Activated T-helper 1 cell treated with anti-CD3 and anti-CD28 coated beads, Interleukin-2, amount 50 U/mL, for 16 hours (primary cell): ENCODE measurements at places on chromosomes 1 and 21.

DNA sequence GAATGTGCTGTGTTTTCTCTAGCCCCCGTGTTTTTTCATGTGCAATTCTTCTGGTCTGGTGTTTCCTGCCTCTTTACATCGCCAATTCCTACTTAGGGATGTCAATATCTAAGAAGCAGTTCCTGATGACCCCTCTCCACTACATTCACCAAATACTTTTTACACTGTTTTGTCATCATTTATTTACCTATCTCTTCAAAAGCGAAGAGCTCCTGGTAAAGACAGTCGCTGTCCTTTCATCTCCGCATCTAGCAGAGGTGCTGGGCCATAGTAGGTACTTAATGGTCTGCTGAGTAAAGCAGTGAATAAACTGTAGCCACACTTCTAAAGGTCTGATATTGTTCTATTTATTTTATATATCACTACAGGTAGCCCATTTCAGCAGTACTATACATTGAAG lies 43.0 kb downstream of the LYST start:
- no peak for DNase-seq

- DNase-seq, result no peak
Measured at GRCh38 chr1:179706339-179706941, 36.7 kb upstream of the FAM163A start.

DNA sequence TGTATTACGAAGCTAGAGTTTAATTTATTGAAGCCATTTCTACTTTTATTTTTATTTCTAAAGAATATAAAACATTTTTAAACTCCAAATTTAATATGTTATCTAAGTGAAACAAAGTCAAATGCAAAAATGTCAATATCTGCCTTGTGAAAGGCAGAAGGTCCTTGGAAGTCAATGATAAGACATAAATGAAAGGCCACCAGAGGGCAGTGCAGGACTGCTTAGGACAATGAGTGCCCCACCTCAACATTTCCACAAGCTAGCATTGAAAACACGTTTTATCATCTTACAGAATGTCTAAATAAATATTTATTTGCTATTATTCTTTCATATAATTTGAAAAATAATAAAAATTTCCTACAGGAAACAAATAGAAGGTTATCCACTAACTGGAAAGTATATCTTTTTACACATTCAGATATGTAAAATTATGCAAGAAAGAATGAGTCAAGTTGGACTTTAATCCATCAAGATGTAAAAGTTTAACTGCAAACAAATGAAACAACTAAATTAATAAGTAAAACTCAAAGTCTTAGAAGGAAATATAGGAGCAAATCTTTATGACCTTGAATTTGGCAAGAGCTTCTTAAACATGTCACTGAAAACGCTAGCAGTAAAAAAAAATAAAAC lies 140.1 kb upstream of the FMN2 start:
- DNase-seq, result no peak

- no peak for DNase-seq
Measured at GRCh38 chr1:212690816-212691403, 8.7 kb downstream of the BATF3 start.

- DNase-seq, result no peak
Measured at GRCh38 chr1:86645851-86646250, 58.5 kb upstream of the SH3GLB1 start.

DNA sequence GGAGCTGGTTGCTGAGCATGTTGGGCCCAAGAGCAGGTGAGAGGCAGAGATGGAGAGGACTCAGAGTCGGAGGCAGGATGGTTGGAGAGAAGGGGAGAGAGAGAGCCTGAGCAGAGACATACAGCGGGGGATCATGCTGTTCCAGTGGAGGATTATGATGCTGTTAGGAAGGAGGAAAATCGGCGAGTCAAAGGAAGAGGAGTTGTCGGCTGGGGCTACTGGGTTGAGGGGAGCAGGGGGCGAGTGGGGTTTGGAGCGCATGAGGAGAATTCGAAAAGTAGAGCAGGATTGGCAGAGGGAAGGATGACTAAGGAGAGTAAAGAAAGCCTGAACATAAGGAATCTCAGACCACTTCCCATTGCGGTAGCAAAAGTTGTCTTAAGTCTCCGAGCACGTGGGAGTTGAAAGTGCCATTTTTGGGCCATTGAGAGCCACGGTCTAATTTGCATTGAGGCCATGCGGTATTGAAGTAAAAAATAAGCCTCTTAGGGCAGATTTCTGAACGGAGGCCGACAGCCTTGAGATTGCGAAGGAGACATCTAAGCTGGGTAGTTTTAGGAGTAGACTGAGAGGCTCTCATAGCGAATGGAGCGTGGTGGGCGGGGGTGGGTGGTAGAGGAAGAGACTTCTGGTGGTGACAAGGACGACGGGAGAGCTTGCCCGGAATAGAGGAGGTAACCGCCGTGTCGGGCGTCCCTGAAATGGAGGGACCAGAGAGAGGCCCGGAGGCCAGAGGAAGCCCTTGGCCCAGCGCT lies 140.4 kb upstream of the ETV3 start:
- no peak for DNase-seq

- peak; percentile 34 for DNase-seq
Measured at GRCh38 chr1:154479764-154480421, 22.1 kb upstream of the TDRD10 start.

DNA sequence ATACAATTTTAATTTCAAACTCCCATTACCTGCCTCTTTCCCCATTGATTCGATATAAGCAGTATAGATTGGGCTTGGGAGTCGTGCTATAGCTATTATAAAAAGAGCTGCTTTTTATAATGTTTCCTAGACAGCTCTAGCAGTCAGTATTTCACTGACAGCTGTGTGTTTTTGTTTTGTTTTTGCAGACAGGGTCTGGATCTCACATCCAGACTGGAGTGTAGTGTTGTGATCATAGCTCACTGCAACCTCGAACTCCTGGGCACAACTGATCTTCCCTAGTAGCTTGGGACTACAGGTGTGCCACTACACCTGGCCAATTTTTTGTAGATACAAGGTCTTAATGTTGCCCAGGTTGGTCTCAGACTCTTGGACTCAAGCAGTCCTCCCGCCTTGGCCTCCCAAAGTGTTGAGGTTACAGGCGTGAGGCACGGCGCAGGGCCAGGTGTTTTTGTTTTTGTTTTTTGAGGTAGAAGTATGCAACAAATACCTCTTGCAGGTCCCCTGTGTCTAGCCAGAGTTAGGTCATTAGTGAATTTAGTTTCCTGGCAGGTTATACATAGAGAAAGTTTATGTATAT lies 1.7 kb downstream of the NASP start:
- no peak for DNase-seq

- DNase-seq, result no peak
Measured at GRCh38 chr1:112462953-112463279, 45.8 kb upstream of the WNT2B start.

GRCh38 chr1:221527302-221527701 lies 214.6 kb downstream of the DUSP10 start:
- DNase-seq, result no peak

GRCh38 chr1:204127597-204128242 lies 24.1 kb downstream of the ETNK2 start:
- DNase-seq, result no peak

DNA sequence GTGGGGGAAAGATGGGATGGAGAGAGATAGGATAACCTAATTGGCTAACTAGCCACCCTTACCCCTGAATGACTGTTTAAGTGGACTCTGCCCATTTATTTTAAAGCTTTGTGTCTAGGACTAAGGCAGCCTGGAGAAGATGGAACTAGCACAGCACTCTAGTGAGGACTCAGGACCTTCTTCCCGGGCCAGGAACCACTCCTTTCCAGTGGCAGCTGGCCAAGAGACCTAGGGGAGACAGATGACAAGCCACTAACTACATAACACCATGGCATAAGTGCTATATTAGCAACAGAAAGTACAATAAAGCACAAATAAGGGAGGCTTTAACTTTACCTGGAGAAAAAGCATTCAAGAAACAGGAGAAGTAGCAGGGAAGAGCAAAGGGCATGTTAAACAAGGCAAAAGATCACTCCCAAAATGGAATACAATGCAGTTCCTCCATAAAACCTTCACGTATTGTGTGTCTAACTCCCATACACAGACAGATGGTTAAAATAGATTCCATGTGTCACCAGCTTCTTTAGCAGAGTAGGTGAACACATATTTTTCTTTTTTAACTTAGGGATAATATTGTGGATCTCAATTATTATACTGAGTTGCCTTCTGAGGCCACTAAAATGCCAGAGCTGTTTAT lies 20.6 kb downstream of the CLCA1 start:
- no peak for DNase-seq

- no peak for DNase-seq
Measured at GRCh38 chr1:165494949-165495857, 48.6 kb upstream of the LRRC52 start.

- DNase-seq, result no peak
Measured at GRCh38 chr1:235661568-235661967, 12.0 kb upstream of the GNG4 start.

GRCh38 chr1:210250998-210251679 lies 18.5 kb downstream of the SERTAD4 start:
- no peak for DNase-seq

GRCh38 chr1:1066403-1067283 lies 7.5 kb downstream of the RNF223 start:
- no peak for DNase-seq

- DNase-seq, result no peak
Measured at GRCh38 chr21:31566064-31566463, 93.4 kb upstream of the SOD1 start.

- DNase-seq, result peak; percentile 75
Measured at GRCh38 chr1:6475381-6476133, 9.6 kb upstream of the TNFRSF25 start.

- no peak for DNase-seq
Measured at GRCh38 chr1:25798666-25799351, 1.2 kb upstream of the SELENON start.

- DNase-seq, result no peak
Measured at GRCh38 chr1:69126796-69127195, 440.9 kb upstream of the LRRC7 start.

DNA sequence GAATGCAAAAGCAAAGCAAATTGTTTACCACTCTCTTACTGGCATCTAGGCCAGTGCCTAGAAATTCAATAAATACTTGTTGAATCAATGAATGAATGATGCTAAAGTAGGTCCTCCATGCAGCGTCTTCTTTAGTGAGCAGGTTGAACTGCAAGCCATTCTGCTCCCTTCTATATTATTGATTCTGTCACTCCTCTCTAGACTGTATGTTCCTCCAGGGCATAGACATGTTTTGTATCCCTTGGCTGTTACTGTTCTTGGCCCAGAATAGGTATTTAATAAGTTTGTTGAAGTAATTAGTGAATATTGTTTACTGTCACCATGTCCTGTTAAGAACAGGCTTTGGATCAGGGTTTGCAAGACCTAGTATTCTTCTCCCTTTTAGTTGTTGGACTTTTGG lies 43.7 kb downstream of the OSBPL9 start:
- no peak for DNase-seq

DNA sequence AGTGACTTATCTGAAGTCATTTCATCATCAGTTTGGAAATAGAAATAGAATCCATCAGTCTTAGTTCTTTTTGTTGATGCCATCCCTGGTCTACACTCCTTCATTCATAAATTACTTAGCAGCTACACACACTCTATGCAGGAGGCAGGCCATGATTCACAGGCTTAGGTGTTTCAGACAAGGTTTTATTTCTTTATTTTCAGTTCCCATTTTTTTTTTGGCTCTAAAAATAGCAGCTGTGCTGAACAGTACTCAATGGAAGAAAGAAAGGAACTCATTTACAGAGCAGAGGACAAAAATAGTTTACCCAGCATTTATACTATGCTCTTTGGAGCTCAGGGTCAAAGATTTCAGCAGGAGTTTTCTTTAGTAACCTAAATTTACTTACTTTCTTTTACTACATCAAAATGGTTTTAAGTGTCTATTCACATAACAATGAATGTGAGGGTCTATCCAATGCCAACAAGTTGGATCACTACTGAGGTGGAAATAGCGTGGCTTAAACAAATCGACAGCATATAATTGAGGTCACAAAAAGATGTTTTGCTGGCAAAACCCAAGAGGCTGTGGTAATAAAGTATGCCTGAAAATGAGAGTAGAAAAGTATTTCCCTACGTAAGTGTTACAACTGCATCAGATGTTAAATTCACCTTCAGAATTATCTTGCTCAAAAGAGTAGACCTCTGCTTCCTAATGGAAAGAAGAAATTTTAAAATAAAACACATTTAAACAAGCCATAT lies 7.7 kb downstream of the KRTAP19-8 start:
- no peak for DNase-seq

GRCh38 chr21:38151021-38151645 lies 105.7 kb upstream of the KCNJ15 start:
- no peak for DNase-seq

GRCh38 chr1:112707221-112708001 lies 484 bp upstream of the RHOC start:
- peak; percentile 48 for DNase-seq

DNA sequence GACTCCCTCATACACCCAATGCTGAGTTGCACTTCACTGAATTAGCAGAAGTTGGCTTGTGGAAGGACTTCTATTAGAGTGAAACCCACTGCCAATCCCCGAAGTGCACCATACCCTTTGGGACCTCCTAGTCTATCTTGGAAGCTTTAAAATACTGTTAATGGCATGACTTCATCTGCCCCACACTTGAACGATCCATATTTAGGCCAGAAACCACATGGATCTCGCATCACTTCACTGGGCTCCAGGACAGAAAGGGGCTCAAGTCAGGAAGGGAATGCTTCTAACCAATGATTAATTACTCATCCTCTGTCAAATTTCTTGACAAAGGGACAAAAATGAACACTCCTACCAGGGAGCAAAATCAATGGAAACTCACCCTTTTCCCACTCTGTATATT lies 69.1 kb downstream of the BCAR3 start:
- no peak for DNase-seq

DNA sequence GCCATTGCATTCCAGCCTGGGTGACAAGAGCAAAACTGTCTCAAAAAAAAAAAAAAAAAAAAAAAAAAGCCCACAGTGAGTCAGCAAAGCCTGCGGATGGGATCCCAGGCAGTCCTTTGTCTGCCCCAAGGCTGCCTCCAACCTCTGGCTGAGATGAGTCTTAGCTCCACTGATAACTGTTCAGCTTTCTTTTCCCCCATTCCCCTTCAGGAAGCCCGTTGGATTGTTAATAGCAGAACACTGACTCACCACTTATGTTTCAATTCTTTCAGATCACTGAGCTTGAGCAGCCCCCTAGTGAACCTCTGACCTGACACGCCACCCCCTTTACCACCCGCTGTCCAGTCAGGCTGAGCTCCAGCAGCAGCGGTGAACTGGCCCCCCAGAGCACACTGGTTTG lies 57.5 kb downstream of the ERG start:
- no peak for DNase-seq

- DNase-seq, result no peak
Measured at GRCh38 chr21:36125512-36126207, 9.2 kb upstream of the CBR3 start.

GRCh38 chr1:33322109-33322508 lies 1.2 kb upstream of the A3GALT2 start:
- no peak for DNase-seq

- DNase-seq, result no peak
Measured at GRCh38 chr1:152125834-152126443, 10.7 kb upstream of the TCHH start.

GRCh38 chr1:81430955-81431623 lies 369.6 kb upstream of the ADGRL2 start:
- DNase-seq, result no peak

GRCh38 chr1:13587256-13588030 lies 3.8 kb downstream of the PDPN start:
- DNase-seq, result no peak

GRCh38 chr1:7805460-7805859 lies 21.4 kb downstream of the PER3 start:
- no peak for DNase-seq
